CD4-positive, alpha-beta T cell treated with Interleukin-6 at 100 ng/mL for 8 hours (primary cell): ENCODE measurements at places on chromosomes 16 and 17.

GRCh38 chr17:193841-194806 is 12.7 kb upstream of the DOC2B start:
- DNase-seq = no peak

DNA sequence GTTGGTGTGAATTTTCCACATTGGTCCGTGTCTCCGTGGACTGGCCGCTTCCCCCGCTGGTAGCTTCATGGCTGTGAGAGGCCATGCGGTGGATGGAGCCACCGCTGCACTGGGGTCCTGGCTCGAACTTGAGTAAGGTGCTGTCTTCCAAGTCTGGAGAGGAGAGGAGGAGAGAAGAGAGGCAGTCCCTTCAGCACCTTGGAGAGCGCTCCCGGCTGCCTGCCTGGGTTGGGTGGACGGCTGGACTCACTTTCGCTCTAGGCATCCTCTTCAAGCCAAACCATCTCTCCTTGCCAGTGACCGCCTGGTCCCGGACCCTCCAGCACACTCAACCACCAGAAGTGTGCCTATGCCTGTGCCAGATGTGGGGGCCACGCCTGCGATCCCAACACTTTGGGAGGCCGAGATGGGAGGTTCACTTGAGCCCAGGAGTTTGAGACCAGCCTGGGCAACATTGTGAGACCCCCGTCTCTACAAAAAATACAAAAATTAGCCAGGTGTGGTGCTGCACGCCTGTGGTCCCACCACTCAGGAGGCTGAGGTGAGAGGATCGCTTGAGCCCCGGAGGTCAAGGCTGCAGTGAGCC is 6.2 kb downstream of the JPH3 start:
- DNase-seq = no peak

DNA sequence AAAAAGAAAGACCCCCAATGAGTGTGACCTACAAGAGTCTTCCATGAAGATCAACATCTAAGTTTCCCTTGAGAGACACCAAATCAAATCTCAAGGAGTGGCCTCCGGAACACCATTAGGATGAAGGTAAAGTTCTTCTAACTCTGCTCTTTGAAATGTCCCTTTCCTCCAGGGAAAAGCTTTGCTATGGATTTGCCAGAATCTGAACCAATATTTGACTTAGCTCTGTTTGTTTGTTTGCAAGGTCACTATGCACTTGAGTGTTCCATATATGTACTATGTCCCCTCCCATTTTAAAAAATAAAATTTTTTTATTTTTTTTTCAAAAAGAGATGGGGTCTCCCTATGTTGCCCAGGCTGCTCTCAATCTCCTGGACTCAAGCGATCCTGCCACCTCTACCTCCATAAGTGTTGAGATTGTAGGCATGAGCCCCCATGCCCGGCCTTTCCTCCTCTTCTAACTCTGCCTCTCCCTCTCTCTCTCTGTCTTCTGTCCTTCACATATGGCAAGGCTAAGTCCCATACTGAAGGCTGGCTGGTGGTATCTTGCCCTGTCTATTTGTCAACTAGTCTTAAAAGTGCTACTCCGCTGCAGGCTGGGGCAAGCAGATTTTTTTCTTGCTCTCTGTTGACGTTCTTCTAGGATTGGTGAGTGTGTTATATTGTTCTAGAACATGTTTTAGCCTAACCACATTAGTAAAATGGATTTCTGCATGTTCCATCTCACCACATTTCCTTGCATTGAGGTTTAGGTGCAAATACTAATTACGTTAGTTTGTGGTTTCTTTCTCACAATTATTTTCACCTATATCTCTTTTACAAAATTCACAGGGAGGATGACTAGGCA is 276.7 kb upstream of the DYNLRB2 start:
- no peak for DNase-seq

DNA sequence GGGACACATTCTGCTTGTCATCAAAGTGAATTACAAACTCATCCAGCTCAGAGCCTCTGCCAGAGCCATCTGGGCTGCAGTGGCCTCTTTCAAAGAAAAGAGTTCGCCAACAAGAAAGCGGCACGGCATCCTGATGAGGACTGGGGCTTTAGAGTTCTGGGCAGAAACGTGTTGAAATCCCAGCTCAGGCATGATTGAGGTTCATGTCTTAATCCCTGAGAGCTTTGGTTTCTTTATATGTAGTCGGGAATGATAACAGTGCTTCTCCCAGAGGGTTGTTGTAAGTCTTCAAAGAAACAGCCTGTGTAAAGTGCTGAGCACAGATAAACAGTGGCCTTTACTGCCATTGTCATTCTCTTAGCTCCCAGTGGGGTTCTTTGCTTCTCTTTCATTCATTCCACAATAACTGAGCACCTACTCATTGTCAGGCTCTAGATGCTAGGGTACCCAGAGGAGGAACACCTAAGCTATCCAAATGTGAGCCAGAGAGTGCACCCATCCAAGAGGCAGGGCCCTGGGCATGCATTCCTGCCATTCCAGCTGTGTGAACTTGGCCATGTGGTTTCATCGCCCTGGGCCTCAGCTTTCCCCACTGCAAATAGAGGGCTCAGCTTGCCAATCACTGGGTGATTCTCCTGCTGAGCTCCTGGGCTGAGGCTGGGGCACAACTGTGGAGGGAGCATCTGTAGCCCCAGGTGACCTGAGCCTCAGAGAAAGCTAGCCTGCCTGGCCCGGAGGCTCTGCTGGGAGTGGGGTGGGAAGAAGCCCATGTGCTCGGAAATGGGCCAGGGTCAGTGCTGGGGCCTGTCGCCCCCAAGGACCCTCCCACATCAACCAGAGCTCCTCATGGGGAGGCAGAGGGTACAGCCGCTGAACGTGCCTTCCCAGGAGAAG is 38.3 kb upstream of the CRHR1 start:
- DNase-seq = no peak

GRCh38 chr17:49076573-49077384 is 55.8 kb upstream of the B4GALNT2 start:
- DNase-seq = no peak

DNA sequence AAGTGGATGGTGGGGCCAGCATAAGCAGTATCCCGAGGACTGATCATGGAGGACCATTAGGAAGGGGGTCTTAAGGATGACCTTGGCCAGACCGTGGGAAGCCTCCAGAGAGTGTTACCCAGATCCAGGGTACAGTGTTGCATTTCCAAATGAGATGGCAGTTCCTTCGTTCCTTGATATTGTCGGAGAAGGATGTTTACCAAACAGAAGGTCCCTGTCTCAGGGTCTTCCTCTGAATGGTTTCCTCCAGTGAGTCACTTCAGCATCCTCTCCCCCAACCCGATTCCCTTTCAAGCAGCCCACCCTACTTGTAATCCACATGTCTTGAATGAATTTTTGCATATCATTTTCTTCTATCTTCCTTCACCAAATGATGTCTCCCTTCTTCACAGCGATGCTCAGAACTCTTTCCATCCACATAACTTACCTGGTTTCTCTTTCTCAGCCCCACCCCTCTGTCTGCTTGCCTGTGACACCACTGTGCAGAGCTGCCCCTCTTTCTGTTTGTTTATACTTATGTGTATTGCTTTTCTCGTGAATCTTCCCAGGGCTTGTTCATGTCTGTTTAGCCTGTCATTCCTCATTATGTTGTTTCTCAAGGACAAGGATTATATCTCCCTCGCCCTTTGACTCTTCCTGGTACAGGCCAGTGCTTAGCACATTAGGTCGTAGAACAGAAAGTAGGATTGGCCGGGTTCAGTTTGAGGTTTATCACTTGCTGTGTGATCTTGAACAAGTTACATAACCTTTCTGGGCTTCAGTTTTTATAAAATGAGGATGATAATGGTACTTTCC is 5.7 kb downstream of the GOSR2 start:
- no peak for DNase-seq

GRCh38 chr17:76567634-76568432 is 17.8 kb downstream of the ST6GALNAC2 start:
- DNase-seq = no peak

DNA sequence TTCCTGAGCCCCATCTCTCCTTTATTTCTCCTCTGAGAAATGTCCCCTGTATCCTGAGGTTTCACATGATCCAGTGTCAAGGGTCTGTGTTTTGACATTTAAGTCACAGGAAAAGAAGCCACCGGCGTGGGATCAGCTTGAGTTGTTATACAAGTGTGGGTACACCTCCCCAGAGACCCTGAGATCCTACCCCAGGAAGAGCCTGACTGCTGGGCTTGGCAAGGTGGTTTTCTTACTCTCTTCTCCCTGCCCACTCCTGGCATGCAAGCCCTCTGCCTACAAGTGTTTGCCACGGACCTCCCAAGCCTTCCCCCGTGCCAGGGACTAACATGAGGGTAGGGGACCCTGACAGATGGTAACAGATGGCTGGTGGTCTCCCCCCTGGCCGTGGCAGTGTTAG is 2.8 kb upstream of the ARHGAP27 start:
- no peak for DNase-seq

GRCh38 chr16:57531635-57532265 is 4.6 kb downstream of the CCDC102A start:
- no peak for DNase-seq

- no peak for DNase-seq
Measured at GRCh38 chr16:67528222-67528869, at the start of gene RIPOR1. RIPOR1 (plus strand) TSS chr16:67528829; CDS start chr16:67538447, 9,618 bp downstream.

- DNase-seq = no peak
Measured at GRCh38 chr16:29975134-29975538, 1.5 kb downstream of the TAOK2 start.

DNA sequence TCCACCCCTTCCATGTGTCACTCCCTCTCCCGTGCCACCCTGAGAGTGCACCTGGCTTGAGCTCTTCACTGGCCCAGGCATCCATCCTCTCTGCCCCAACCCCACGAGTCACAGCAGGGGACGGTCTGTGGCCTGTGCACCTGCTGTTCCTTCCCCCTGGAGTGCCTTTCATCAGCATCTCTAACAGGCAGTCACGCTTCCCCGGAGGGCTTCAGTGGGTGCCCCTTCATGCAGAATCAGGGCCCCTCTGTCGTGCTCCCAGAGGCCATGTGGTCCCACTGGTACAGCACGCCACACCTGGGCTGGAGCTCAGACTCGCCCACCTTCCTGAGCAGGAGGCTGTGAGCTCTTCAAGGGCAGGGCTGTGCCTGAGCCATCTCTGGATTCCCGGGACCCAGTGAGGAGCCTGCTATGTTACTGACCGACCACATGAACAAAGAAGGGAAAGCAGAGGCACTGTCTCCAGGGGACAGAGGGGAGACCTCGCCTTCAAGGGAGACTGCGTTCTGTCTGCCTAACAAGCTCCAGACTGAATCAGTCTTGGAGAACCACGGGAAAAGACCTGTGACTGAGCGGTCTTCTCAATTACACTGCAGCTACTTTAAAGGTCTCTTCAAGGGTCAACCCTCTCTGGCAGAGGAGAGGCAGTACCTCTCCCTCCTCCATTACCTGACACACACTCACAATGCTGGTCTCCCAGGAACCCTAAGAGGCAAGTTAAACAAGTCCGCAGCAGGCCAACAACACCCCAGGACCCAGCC is 78.8 kb upstream of the DOC2B start:
- DNase-seq = no peak

- DNase-seq = no peak
Measured at GRCh38 chr17:36689089-36689667, 87.8 kb downstream of the MRM1 start.

DNA sequence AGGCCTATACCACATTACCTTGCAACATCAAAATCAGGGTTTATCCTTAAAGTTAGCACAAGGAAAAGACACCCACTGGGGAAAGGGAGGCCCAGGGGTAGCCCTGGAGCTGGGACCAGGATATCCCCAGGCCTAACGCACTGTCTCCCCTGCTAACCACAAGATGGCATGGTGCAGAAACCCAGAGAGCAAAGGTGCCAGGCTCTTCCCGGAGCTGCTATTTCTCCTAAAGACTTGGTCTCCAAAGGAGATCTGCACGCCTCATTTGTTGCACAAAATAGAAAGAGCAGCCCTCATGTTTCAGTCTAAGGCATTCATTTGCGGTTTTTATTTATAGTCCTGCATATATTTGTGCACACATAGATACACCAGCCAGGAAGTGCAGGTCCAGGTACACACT is 408.6 kb downstream of the SOX9 start:
- no peak for DNase-seq

DNA sequence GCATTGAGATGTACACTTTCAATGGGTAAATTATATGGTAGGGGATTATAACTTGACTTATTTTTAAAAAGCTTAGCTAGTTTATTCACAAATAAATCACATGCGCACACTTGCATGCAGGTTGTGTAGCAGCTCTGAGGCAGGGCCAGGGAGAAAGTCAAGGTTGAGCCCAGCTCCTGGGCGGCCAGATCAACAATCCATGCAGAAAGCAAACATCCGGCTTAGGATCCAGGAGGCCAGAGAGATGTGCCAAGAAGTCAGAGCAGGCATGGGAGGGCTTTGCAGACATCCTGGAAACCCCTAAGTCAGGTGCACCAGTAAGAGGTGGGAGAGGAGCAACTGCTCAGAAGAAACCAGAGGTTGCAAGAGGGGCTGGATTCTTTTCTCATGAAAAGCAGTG is 186.5 kb downstream of the AXIN2 start:
- DNase-seq = no peak

DNA sequence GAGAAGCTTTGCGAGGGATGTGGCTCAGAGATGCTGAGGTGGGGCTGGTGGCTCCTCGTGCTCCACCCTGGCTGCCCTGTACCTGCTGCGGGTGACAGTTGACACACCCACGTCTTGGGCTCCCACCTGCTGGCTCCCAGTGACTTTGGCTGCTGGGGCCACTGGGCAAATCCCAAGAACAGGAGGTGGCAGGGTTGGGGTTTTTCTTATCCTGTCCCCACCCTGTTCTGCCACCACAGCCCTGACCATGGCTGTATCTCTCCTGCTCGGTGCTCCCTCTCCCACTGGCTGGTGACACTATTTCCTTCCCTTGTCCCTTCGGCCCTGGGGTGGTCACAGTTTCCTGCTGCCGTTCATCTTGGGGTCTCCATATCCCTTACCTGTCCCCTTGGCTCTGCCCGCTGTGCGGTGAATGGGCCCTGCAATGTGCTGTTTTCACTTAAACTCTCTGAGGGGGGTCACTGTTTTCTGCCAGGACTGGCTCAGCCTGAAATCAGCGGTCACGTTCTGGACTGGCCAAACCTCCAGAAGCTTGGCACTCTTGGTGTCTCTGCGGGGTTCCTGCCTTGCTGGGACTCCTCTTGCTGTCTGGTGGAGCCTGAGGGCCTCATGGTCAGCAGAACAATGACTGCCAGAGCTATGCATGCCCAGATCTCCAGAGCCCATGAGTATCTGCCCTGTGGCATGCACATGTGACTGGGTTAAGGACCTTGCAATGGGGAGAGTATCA is 144.2 kb downstream of the IRF8 start:
- DNase-seq = no peak

- DNase-seq = no peak
Measured at GRCh38 chr17:3657874-3658783, 10.2 kb downstream of the TAX1BP3 start.
